MG63 (cell line): ENCODE measurements at places on chromosomes 13 and 19. TPM values are rescaled to one million over a fixed set of nuclear protein-coding genes. Genes with fewer than 3 reads are reported as not detected.

GRCh38 chr13:50693727-50694126 lies 149.8 kb downstream of the DLEU7 start:
- peak; percentile 19 for DNase-seq

DNA sequence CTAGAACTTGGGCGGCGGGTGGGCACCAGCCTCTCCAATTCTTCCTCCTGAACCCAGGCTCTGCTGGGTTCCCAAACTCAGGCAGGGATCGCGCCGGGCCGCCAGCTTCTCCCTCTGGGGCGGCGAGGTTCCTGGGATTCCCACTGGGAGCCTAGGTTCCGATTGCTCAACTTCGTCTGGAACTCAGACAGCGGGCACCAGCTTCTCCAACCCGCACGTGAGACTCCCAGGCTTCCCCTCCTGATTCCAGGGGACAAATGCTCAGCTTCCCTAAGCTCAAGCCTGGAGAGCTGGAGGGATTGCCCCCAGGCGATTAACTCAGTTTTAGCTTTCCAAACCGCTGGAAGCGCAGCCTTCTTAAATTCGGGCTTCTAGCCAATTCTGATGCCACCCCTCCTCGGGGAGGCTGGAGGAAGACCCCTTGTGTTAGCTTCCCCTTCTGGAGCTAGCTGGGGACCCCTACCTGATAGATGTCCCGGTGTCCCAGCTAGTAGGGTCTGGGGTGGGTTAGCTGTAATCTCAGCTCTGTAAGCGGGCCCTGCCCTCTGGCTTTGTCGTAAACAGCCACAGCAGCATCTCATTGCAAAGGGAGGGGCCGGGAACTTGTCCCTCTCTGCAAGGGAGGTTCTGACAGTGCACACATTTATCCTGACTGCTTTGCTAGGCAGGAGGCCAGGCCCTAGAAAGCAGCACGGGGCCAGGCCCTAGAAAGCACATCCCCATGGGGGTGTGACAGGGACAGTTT lies 671 bp downstream of the MCOLN1 start:
- no peak for DNase-seq

DNA sequence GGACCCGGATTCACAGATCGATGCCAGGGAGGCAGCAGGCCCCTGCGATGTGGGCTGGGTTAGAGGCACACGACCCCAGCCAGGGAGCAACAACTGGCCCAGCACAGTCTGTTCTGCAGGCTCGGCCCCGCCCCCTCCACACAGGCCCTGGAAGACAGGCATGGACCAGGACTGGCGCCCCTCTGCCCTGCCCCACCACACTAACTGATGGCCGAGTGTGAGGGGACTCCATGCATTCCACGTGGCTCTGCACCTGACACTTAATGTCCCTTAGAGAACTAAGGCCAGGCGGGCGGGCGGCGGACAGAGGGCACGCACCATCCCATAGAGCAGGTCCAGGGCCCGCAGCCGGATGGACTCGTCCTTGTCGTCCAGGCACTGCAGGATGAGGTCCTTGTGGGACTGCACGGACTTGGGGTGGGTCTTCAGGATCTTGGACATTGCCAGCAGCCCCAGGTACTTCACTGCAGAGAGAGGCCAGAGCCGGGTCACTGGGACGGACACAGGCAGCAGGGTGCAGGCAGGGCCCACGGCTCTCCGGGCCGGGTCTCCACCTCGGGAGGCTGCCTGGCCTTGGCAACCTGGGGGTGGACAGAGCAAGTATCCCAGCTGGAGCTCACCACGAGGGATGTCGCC lies 24.8 kb downstream of the IZUMO4 start:
- no peak for DNase-seq

- DNase-seq, result no peak
Observed at GRCh38 chr13:98915563-98915962, 62.3 kb downstream of the DOCK9 start.

GRCh38 chr19:49664171-49665035 lies 1.3 kb downstream of the IRF3 start:
- peak; percentile 88 for DNase-seq

DNA sequence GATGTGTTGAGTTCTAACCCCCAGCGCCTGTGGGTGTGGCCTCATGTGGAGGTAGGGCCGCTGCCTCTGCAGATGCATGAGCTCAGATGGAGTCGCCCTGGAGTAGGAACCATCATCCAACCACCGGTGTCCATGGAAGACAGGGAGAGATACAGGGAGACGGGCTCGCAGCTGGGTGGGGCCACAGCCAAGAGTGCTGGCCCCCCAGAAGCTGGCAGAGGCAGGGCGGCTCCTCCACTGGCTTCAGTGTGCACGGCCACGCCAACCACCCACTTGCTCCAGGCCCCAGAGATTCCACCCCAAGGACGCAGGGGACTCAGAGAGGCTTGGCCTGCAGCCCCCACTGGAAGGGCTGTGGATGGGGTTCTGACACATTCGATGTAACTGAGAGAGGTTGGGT lies 5.4 kb upstream of the MCF2L start:
- DNase-seq, result no peak

DNA sequence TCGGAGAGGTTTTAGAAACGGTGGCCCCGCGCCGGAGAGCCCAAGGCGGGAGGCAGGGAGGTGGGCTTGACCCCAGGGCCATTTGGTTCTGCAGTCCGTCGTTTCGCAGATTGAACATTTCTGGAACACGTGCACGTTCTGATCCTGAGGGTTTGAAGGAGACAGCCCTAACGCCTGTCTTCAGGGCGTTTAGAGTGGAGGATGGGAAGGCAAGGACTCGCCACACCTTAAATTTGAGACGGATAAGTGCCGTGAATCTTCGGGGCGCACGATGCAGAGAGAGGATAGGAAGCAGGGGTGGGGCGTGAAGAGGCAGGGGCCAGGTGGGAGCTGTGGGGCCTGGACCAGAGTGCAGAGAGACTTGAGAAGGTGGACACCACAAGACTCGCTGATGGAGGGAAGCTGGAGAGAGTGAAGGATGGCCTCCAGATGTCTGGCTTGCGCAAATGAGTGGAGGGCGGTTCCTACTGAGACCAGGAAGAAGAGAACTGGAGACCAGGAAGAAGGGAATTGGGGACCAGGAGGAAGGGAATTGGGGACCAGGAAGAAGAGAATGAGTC lies 804 bp upstream of the MIER2 start:
- DNase-seq, result no peak

DNA sequence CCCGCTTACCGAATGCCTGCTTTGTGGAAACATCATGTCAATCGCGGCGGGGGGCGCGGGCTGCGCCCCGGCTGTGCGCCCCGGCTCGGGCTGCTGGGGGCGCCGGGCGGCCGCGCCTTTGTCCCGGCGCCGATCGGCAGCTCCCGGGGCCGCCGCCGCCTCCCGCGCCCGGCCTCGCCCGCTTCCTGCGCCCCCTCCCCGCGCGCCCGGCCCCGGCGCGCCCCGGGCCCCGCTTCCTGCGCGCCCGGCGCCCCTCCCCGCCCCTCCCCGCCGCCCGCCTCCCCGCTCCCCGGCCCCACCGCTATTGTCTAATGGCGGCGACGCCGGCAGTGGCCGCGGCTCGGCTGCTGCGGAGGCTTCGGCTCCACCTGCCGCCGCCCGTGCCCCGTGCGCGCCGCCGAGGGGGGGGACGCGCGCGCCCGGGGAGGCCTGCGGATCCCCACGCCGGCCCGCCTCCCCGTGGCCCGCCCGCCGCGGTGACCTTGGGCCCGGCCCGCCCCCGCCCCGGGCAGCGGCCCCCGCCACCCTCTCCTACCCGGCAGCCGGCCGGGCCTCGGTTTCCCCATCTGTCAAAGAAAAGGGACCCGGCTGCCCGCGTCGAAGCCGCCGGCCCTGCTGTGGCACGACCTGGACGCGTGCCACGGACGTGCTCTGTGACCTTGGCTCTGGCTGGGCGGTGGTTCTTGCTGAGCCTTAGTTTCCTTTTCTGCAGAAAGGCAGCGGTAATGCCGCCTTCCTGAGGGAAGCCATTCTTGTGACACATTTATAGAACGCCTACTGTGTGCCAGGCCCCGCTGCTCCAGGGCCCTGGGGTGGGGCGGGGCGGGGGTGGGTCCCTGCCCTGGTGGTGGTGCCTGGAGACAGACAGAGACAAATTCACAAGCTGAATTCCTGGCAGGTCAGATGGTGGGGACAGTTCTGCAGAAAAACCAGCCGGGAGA lies at the start of gene TLE5:
TLE5 (minus strand) TSS at position 331 of the 941 bp plus-strand sequence; CDS start at position 36, 295 bp downstream.
- DNase-seq, result peak; percentile 41

DNA sequence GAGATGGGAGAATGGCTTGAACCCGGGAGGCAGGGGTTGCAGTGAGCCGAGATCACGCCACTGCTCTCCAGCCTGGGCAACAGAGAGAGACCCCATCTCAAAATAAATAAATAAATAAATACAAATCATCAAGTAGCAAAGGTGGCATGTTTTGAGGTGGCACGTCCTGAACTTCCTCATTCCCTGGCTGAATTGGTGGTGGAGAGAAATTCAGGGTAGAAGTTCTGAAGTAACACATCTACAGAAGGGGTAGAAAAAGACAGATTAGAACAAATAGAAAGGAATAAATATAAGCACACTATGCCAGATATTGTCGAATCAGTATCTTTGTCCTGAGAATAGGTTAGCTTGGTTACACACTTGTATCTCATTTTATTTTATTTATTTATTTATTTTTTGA lies 6.3 kb downstream of the IFI30 start:
- no peak for DNase-seq

GRCh38 chr19:47273313-47274070 lies 1.2 kb upstream of the INAFM1 start:
- peak; percentile 95 for DNase-seq

DNA sequence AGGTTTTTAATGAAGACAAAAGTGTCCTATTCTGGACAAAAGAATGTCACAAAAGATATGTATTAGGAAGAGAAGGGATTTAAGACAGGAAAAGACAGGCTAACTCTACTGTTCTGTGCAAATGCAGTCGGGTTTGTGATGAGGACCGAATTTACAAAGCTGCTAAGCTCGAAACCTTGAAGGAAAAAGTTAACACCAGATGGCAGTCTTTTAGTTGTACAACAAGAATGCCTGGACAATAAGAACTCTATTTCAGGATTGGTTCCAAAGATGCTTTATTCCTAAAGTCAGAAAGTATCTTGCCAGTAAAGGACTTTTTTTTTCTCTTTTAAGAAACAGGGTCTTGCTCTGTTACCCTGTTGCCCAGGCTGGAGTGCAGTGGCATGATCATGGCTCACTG lies 51.1 kb downstream of the HS6ST3 start:
- no peak for DNase-seq

DNA sequence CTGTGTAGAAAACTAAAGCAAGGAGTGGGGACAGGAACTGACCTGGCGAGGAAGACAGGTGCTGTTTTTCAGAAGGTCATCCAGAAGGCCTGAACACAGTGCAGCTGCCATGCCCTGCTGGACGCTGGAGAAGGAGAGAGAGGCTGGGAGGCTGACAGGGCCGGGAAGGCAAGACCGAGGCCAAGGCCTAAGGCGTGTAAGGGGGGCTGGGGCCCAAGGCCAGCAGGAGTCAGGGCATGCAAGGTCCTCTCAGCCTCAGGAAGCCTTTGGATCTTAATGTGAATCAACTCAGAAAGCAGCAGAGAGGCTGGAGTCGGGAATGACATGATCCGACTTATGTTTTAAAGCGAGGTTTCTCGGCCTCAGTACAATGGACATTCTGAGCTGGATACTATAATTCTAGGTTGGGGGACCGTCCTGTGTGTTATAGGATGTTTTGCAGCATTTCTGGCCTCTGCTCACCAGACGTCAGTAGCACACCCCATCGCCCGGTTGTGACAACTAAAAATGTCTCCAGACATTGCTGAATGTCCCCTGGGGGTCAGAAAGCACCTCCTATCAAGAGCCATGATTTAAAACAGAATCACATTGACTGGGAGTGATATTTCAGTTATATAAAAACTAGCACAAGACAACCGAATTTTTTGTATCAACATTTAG lies 530.4 kb downstream of the MYO16 start:
- DNase-seq, result no peak

DNA sequence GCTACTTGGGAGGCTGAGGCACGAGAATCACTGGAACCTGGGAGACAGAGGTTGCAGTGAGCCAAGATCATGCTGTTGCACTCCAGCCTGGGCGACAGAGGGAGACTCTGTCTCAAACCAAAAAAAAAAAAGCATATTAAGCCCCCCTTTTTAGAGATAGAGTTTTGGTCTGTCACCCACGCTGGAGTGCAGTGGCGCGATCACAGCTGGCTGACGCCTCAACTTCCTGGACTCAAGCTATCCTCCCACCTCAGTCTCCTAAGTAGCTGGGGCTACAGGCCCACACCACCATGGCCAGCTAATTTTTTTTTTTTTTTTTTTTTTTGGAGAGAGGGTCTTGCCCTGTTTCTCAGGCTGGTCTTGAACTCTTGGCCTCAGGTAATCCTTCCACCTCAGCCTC lies 34.2 kb upstream of the MAP3K10 start:
- no peak for DNase-seq

- no peak for DNase-seq
Observed at GRCh38 chr13:67208552-67208951, 21.6 kb downstream of the PCDH9 start.

DNA sequence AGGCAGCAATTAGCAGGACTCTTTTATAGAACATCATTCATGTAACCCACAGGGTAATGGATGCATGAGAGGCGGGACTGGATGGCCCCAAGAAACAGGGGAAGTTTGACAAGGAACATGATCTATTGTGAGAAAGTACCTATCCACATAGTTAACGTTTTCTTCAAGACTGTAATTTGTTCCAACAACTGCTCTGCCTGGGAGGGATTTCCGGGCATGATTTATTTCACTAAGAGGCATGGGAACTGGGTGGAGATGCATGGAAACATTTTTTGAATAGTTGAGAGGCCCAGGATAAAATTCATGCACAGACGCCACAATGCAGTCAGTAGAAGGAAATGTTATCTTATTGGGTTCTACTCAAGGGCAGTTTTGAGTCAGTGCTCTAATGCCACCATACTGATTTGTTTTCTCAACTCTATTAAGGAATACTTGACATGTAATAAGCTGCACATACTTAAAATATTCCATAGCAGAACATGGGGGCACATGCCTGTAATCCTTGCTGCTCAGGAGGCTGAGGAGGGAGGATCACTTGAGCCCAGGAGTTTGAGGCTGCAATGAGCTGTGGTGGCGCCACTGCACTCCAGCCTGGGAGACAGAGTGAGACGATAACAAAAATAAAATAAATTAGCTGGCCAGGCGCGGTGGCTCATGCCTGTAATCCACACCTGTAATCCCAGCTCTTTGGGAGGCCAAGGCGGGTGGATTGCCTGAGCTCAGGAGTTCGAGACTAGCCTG lies 9.9 kb upstream of the ATG4D start:
- no peak for DNase-seq

DNA sequence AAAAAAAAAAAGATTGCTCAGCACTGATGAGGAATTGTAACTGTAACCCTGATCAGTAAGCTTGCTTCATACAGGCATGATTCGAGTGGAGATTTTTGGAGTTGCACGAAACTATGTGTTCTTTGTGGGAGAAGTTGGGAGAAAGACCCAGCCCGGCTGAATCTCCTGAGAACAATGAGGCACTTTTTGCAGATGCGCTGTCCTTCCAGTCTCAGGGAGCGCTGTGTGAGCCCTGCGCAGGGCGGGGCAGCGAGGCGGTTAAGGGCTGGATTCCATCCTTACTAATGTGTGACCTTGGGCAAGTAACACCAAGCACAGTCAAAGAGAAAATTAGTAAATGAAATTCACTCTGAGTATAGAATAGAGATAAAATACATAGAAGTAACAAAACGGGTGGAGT lies 76.9 kb downstream of the SIPA1L3 start:
- no peak for DNase-seq

- DNase-seq, result no peak
Observed at GRCh38 chr19:40312533-40312932, 27.4 kb upstream of the AKT2 start.

- no peak for DNase-seq
Observed at GRCh38 chr13:99558570-99559180, 57.4 kb downstream of the TM9SF2 start.

Gene C2CD4C
- total RNA-seq, result not detected in 2 replicates

Gene EFNA2
- 0.76 TPM in 1 of 2 replicates, not detected in the other for total RNA-seq

Gene SRRM5
- not detected in 2 replicates for total RNA-seq

Gene KCNJ14
- total RNA-seq, result 0.22 and 0.43 TPM in 2 replicates

Gene TGFBR3L
- total RNA-seq, result 0.46 TPM in 1 of 2 replicates, not detected in the other
